ENCODE measurements at places on chromosomes 6 and 20.

DNA sequence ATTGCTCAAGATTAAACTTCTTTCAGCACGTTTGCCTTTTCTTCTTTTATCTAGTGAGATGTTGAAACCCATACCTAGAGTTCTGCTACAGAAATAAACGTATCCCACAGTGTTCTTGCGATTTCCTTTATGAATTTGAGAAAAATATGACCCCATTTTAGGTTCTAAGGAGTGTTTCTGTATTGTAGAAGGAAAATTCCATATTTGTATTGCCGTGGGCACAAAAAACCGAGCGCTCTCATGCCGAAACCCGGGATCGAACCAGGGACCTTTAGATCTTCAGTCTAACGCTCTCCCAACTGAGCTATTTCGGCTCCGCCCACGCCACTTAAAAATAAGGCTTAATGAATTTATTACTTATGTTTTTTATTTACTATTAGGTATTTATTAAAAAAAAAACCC is 23.7 kb downstream of the ZNF311 start:
- peak; percentile 13 for DNase-seq

DNA sequence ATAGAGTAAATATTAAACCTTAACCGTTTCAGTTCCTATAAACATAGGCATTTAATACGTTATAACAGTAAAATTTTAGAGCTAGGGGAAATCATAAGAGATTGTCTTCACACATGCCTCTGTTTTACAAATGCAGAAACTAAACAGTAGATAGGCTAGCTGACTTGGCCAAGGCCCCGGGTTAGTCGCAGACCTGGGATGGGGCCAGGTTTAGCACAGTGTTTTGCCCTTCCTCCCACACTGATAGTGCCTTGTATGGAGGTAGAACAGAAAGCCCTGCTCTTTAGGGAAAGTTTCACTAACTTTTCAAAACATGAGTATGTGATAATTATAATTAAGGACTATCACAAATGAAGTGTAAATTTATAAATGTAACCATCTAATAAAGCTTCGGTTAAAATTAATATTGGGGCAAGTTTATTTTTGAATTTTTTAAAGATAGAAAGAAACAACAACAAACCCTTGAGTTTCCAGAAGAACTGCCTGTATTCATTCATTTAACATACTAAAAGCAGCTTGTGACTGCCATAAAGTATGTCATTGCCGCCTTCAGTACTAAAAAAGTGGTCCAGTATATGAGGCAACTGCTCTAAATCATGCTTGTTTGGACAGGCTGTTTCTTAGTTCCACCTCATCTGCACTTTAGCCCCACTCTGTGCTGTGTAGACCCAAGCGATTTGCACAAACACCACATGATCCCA is 62.5 kb upstream of the LOC128125822 start:
- DNase-seq: no peak

GRCh38 chr6:55818482-55818881 is 56.9 kb downstream of the BMP5 start:
- no peak for DNase-seq

GRCh38 chr6:163394659-163395058 is 19.9 kb upstream of the QKI start:
- no peak for DNase-seq

GRCh38 chr20:63222541-63222940 is 6.6 kb upstream of the YTHDF1 start:
- DNase-seq: no peak
